Activated naive CD4-positive, alpha-beta T cell treated with anti-CD3 and anti-CD28 coated beads for 36 hours (primary cell): ENCODE measurements at places on chromosomes 5 and 9.

DNA sequence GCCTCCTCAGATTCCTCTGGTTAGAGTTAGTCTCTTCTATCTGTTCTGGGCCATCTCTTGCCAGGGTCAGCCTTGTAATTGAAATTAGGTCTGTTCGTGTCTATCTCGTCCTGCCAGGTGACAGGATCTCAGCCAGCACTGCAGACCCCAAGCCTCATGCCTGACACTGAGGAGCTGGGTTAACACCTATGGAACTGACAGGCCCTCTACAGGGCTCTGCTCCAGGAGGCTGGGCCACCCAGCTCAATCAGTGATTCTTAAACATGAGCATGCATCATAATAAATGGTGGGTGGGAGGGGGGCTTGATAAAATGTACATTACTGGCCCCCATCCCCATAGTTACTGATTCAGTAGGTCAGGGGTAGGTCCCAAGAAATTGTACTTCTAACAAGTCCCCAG is 103.4 kb downstream of the PSD2 start:
- no peak for DNase-seq

GRCh38 chr9:35738186-35738585 is 5.7 kb downstream of the CREB3 start:
- no peak for DNase-seq

GRCh38 chr5:119404033-119404432 is 48.2 kb downstream of the TNFAIP8 start:
- no peak for DNase-seq

DNA sequence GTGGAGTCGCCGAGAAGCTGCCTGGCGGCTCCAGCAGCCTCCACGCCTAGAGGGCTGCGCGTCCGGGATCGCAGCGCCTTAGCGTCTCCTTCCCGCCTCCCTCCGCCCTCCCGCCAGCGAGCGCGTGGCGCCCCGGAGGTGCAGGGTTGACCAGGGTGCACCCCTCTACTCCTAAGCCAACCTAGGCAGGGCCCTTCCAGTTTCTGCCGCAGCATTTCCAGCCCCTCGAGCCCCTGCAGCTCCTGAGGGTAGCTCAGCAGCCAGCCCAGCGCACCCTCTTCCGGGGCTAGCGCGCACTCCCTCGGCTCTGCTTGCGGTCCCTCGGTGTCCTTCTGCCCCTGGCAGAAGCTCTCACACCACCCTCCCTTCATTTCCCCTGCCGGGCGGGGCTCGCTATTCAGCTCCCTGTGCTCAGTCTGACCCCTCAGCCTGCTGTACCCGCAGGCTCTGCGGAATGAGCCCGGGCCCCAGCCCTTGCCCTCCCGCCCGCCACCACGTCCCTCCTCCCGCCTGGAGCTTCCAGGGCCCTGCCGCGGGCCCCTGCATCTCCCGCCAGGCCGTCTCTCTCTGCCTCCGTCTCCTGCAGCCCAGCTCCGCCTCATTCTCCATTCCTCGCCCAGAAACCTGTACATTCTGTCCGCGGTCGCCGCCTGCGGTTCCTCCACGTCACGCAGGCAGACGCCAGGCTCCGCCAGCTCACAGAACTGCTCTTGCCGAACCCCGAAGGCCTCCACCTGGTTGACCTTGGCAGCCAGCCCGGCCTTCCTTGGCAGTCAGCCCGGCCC is 61.8 kb downstream of the SPATA31C2 start:
- peak; percentile 62 for DNase-seq

- DNase-seq, result no peak
These were observed 250.1 kb downstream of the GAS1 start for GRCh38 chr9:86697213-86697612.

DNA sequence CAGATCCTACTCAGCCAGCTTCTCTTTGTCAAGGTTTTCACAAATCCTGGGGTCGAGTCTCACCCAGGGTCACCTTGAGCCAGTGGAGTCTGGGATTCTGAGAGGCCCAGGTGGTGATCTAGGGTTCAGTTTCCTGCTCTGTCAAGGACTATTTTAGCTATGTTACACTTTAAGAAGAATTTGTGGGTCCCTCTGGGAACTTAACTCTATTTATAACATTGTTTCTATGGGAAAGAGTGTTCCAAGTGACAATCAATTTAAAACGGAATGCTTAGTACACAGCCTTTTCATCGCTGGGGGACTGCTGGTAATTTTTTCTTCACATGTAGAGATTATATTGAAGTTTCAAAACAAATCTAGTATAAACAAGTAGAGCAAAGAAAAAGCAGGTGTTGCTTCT is 26.9 kb upstream of the TMEM252 start:
- DNase-seq, result no peak

DNA sequence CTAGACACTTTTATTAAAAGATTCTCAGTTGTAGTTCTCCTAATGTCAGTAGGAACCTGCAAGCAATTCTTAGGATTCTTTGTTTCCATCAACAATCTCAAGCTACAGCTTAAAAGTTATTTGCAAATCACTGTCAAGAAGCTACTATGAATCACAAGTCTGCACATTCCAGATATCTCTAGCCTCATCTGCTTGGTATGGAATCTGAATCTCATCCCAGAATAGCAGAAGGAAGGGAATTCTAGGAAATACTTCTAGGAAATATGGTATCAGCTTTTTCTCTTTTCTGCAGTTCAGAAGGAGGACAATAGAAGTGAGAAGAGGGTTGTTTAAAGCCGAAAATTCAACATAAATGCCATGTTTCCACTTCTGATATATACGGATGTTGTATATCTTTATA is 792.2 kb upstream of the CDH9 start:
- DNase-seq, result no peak

DNA sequence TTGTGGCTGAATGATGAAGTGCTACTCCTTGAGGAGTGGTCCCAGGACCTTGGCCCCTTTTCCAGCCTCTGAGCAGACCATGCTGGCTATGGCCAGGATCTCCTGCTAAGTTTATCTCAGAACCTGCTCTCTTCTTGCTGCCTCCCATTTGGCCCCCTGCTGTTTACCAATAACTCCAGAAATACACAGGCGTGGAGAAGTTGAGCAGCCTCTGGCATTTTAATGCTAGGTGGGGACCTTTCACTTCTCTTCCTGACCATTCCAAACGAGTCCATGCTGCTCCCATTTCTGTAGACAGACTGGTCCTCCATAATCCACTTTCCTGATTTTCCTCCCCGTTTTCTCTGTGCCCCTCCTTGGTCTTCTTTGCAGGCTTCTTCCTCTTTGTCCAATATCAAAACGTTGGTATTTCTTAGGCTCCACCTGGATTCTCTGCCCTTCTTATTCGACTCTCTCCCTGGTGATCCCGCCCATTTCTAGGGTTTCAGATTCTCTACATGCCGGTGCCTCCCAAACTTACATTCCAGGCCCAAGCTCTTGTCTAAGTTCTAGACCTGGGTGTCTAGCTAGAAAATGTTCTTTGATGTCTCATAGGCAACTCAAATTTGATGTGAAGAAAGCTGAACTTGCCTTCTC is 33.4 kb upstream of the TNFAIP8 start:
- DNase-seq, result no peak

DNA sequence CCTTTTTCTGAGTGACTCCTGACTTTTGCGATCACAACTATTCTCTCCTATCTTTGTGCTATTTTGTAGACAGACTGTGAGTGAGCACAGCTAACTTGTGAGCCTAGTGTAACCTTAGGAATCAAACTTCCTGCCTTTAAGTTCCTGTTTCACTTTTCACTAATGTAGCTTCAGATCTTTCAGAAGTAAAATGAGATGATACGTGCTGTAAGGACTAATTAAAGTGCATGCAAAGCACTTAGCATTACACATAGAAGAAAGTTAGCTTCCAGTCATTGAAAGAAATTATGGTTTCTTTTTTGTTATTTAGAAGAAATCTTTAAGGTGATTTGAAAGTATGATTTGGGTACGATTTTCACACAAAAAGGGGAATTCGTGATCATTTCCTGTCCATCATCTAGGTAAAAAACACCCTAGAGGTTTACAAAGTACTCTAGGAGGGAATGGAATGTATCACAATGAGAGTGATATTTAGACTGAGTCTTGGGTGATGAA is 122.7 kb downstream of the ST8SIA4 start:
- DNase-seq, result no peak

DNA sequence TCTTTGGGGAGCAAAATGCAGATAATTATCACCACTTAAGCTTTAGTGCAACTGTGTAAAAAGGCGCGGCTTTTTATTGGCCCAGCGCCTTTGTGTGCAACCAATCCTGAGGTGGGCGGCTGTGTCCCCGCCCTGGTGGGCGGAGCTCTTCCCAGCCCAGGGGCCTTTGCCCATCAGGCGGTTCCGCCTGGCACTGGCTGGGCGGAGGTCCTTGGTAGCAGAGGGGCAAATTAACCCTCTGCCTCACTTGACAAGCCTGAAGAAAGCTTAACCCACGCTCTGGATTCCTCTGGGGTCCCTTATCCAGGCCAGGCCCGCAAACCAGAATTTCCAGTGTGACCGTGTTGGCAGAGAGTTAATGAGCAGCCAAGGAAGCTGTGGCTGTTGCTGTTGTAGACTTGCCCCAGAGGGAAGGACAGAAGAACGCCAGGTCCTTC is 12.8 kb upstream of the NIPAL4 start:
- DNase-seq, result no peak

- no peak for DNase-seq
These were observed 602.2 kb downstream of the BNC2 start for GRCh38 chr9:16268067-16268881.

GRCh38 chr9:108750661-108751215 is 105.0 kb downstream of the ACTL7B start:
- DNase-seq, result no peak

- DNase-seq, result no peak
These were observed 13.7 kb downstream of the IER5L start for GRCh38 chr9:129164246-129164930.

DNA sequence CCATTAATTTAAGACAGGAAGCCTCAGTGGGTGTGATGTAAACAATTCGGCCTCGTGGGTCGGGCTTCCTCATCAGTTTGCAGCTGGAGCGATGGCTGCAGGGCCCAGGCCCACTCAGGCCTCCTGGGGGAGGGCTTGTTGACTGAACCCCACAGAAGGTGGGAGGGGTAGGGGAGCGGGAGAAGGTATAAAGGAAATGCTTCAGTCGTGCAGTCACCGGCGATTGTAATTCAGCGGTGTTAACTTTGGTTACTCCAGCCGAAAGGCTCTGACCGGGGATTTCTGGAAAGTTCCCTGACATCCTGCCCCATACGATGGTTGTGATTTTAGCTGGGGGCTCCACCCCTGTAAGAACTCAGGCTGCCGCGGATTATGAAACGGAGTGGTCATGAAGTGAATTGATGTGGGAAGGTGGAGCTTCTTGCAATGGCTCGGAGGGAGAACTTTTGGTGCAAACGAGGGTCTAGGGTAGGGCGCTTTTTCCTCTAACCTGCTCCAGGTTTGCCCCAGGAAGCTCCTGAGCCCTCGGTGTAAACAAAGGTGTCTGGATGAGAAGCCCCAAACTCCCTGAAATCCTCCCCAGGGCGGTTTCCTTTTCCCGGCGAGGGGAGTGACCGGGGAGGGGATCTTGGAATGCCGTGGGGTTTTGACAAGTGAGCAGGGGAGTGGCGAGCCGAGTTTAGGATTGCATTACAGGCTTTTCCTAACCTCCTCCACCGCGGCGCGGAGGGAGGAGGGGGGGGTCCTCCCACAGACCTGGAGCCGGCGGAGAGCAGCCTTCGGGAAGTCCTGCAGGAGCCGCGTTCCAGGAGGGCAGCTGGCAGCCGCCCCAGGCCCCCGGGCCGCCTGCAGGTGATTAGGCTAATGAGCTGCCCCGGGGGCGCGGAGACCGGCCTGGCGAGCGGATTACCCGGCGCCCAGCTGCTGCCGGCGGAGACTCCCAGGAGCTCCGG is 215.5 kb downstream of the PDZD2 start:
- peak; percentile 63 for DNase-seq

DNA sequence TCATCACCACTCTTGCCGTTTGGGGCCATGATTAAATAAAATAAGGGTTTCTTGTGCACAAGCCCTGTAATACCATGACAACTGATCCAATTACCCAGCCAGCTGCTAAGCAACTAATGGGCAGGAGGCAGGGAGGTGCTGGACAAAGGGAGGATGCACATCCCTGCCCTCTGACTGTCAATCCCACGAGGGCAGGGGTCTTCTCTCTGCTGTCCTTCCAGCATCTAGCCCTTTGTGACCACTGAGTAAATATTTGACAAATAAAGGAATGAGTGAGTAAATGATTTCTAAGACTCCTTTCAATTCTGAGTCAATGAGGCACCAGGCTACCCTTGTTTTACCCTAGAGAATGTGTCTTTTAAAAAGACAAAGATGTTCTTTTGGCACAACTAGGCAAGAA is 247.1 kb downstream of the SYK start:
- DNase-seq, result no peak

GRCh38 chr9:107051392-107051791 is 188.4 kb downstream of the ZNF462 start:
- no peak for DNase-seq

DNA sequence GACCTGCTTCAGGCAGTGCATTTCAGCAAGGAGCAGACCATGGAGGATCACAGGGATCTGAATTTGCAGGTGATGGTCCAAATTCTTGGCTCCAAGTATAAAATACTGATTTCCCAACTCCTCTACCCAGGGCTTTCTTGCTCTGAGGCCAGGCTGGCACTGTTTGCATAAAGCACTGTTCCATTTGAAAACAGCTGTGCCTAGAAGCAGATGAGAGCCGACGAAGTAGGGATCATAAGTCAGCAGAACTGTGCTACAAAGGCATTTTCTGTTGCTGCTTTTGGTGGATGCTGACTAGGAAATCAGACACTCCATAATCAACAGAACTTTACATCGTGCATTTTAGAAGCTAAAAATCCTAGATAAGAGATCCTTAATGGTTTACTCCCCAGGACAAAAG is 126.4 kb downstream of the MAT2B start:
- no peak for DNase-seq

DNA sequence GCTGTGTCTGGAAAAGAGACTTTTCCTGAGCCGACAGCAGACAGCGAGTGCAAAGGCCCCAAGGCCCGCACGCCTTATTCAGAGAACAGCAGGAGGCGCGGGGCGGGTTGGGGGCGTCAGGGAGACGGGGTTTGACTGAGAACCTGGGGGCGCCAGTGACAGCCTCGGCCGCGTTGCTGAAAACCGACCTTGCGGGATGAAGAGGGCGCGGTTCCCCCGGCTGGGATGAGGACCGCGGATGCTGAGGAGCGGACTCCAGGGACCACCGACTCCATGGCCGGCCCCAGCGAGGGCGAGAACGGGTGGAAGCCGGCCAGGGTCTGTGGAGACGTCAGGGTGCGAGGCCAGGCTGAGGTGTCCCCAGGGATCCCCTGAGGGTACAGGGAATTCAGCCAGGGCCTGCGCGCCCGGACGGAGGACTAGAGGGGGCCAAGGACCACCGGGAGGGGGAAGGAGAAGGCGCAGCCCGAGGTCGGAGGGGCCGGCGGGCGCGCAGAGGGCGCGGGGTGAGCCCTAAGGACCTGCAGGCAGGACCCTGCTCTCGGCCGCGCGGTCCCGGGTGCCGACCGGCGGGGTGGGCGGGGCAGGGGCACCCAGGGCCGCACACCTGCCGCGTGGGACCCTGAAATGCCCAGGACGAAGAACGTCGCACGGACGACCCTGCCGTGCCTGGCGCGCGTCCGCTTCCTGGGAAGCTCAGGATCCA is 837 bp upstream of the AHRR start:
- DNase-seq, result no peak

GRCh38 chr5:142872217-142872616 is 102.0 kb downstream of the ARHGAP26 start:
- no peak for DNase-seq
